ENCODE measurements at places on chromosomes 7 and 10.

GRCh38 chr7:26149391-26149977 is 2.5 kb upstream of the NFE2L3 start:
- DNase-seq = no peak

- no peak for DNase-seq
Measured at GRCh38 chr7:158979635-158980351, 123.4 kb downstream of the DYNC2I1 start.

- DNase-seq = no peak
Measured at GRCh38 chr10:111117528-111118277, 40.9 kb downstream of the ADRA2A start.

- no peak for DNase-seq
Measured at GRCh38 chr10:31087851-31088250, 56.2 kb upstream of the ZNF438 start.

- no peak for DNase-seq
Measured at GRCh38 chr10:126060261-126060931, 164.0 kb downstream of the FANK1 start.

GRCh38 chr10:36559412-36560400 is 565.7 kb upstream of the ANKRD30A start:
- DNase-seq = no peak

- DNase-seq = no peak
Measured at GRCh38 chr10:24378126-24378920, 169.4 kb downstream of the KIAA1217 start.

DNA sequence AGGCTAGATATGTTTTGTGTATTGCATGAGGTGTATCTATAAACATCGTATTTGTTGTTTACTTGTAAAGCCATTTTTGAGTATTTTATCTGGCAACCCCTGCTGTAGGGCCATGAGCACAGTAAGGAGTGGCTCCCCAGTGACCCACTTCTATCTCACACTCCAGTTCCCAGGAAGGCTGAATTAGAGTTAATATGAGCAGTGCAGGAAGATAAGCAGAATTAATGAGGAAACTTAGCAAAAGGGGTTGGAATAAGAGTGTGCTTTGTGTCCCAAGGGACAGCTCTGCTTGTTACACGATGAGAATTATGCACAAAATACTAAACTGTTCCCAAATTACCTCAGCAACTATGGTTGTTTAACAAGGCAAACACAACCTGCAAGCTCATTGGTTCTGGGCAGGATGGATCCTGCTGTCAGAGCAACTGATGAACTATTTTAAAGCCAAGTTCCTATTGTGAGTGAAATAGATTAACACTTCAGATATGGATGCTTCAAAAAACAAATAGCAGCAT is 1005.8 kb downstream of the NRG3 start:
- no peak for DNase-seq

DNA sequence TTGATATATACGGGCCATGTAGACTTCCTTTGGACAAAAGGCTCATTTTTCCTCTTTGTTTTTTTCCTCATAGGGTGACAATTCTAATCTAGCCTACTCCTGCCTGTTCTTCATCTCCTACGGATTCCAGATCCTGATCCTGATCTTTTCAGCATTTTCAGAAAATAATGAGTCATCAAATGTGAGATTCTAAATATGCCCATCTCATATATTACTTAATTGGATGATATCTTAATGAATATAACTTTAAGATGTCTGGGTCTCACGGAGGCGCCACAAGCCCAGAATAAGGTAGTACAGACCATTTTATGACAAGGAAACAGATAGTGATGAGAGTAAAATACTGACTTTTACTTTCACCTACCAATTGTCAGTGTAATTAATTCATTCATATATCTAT is 11.4 kb downstream of the ABCC2 start:
- DNase-seq = no peak

- DNase-seq = peak; percentile 4
Measured at GRCh38 chr10:688312-689120, 952 bp downstream of the DIP2C start.

DNA sequence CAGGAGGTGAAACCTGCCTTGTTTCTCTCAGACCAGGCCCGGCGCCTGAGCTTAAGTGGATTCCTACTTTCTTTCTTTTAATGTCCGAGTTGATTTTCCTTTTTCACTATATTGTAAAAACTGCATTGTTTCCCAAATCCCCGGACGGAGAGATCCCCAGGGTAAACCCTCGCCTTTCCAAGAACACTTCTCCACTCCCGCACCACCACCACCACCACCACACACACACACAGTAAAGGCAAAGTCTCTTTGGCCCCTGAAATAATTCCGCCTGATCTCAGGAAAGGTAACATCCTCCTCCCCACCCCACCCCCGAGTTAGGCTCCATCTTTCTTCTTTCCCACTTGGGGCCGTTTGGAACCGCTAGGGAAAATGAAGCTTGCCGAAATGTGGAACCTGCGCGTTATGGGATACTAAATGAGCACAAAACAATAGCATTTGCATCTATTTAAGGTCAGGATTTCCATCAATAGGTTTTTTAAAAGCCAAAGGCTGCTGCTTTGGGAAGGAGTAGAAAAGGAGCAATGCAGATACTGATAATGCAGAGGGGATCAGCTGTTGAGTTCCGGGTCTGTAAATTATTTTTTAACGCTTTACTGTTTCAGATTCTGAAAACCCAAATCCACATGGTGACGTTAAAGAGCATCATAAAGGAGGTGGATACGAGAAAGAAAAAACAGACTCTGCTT is 2.5 kb downstream of the HPSE2 start:
- DNase-seq = no peak

DNA sequence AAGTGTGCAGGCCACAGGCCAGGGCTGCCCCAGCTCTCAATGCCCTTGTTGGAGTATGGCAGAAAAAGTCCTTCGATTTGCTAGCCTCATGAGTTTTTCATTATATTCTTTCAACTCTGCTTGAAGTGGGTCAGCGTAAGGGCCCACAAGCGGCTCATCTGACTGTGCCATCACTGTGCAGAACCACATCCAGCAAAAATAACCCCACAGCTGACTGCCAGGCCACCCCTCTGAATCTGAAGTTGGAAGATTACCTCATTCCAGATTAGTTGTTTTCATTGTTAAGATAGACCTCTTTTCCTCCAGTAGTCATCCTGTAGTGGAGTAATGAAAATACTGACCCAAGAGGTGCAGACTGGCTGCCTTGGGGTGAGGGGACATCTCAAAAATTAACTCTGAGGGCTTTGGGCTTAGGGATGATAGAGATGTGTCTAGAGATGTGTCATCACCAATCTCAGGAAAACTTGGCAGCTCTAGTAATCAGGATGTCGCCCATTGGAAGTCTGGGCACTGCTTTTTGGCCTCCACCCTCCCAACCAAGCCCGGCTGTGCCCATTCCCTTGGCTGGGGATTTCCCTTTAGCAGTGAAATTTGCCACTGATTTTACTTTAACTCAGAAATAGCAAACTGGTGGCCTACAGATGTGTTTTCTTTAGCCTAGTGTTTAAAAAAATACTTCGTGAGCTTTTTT is 164.3 kb downstream of the LCOR start:
- DNase-seq = no peak

GRCh38 chr7:69603351-69603750 is 5.1 kb downstream of the AUTS2 start:
- no peak for DNase-seq

- DNase-seq = no peak
Measured at GRCh38 chr7:68720697-68721096, 877.6 kb upstream of the AUTS2 start.

DNA sequence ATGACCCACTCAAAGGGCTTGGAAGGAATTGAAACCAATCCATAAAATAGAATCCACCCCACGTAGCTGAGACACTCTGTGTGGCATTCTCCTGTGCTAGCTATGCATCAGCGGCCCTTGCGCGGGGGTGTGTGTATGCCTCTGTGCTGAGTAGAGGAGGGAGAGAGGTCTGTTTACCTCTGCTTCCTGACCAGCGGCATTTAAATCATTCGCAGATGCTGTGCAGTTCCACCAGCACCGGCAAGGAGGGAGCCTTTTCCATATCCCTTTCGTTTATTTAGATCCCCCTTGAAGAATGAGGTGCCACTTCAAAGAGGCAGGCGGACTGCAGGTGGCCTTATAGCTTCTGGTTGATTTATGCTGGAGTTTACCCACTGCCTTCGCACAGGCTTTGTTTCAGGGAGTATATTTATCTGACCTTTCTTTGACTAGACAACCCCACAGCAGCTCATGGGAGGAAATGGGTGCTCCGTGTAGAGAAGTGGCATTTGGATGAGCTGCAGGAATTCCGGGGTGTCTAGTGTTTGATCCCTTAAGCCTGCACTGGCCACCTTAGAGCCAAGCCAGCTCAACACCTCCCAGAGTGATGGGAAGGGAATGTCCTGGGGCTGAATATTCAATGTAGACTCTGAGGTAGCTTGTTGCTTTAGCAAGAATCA is 11.4 kb downstream of the C10orf53 start:
- no peak for DNase-seq

Measured in NCI-H1105 (cell line).